ENCODE measurements at places on chromosomes 1 and 21.
A peak's percentile ranks its signal among the peaks of the same experiment; 100 is the strongest.

DNA sequence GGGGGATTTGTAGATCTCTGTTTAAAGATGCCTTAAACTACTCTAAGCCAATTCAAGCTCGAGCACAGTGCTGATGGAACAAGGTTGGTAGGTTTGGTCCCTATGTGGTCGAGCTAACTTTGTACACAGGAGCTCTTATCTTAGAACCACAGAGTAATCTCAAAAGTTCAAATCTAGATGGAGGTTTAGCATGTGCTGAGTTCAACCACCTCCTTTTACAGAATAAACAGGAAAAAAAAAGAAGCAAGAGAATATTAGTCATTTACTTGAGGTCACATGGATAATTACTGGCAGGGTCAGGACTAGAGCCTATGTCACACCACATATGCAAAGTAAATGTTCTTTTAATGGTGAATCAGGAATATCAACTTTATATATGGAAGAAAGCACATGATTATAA lies 86.2 kb downstream of the DTL start:
- no peak for DNase-seq

DNA sequence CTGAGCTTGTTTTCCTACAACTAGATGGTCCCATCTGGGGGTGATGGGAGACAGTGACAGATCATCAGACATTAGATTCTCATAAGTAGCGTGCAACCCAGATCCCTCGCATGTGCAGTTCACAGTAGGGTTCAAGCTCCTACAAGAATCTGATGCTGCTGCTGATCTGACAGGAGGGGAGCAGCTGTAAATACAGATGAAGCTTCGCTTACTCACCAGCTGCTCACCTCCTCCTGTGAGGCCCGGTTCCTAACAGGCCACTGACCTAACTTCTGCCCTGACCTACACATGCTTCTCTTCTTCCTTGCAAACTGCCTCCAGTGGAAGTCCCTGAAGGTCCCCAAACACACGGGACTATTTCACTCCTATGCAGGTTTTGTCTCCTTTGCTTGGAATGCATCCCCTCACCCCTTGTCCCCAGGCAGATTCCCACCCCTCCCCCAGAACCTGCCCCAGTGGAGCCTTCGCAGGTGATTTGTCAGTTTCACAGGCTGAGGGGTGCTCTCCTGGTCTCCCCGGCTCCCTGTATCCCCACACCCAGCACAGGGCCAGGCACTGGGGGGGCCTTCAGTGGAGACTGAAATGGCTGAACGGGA lies 5.7 kb upstream of the ZBTB48 start:
- no peak for DNase-seq

GRCh38 chr1:82598812-82599211 lies 798.1 kb downstream of the ADGRL2 start:
- DNase-seq, result no peak

DNA sequence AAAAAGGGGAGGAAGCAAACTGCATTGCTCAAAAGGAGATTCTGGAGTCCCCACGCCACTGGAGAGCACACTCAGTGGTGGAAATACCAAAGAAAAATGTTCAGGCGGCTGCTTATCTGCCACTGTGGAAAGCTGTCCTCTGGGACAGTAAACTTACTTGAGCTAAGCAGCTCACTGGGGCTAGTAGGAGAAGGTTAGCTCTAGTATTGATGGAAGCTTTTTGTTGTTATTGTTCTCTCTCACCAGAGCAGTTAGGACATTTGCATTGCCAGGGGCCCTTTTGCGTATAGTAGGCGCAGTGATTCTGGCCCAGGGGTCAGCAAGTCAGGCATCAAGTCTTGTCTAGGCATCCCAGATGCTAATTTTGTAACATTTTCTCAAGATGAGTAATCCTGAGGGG lies 15.6 kb downstream of the BACE2 start:
- no peak for DNase-seq

DNA sequence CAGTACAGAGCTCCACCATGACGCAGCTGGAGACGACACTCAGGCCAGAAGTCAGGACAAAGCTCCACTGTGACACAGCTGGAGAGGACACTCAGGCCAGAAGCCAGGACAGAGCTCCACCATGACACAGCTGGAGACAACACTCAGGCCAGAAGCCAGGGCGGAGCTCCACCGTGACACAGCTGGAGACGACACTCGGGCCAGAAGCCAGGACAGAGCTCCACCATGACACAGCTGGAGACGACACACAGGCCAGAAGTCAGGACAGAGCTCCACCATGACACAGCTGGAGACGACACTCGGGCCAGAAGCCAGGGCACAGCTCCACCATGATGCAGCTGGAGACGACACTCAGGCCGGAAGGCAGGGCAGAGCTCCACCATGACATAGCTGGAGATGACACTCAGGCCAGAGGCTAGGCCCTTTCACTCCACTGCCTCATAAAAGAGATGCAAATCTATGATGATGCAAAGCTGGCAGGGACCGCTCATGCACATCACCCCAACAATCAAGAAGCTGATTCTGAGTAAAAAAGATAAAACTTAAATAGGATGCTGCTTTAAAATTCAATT lies 13.6 kb upstream of the OR2B11 start:
- no peak for DNase-seq

DNA sequence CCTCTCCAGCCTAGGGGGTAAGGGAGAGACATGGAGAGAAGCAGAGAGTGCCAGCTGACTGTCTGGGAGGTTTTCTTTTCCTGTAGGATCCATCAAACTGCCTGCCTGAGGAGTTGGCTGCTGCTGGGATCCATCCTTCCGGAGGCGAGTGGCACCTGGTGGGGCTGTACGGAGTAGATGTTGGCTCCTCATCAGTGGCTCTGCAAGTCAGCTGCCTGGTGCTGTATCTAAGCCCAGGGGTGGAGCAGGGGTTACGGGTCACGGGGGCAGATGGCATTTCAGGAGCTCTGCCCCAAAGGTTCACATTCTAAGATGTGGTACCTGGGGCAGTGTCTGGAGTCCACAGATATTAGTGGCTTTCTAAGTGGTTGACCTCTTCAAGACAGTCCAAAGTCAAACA lies 128.0 kb downstream of the ACTL8 start:
- DNase-seq, result no peak

GRCh38 chr1:28867850-28868249 lies 46.5 kb upstream of the EPB41 start:
- DNase-seq, result no peak

DNA sequence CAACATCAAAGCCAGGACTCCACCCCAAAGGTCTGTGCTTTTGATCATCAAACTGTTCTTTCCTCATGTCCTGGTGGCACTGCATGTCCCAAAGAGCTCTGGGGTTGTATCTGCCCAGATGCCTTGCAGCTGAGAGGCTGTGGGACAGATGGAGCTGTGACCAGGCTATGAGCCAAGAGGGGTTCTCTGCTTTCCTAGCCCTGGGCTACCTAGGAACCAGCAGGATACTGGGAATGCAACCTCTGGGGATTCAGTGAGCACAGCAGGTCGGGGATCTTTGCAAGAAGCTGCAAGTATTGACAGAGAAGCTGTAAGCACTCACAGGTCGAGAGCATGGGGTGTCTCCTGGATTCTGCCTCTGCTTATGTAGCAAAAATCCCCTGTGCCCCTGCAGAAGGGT lies 186.6 kb downstream of the GRIK3 start:
- DNase-seq, result no peak

GRCh38 chr21:43979654-43980053 lies 32.5 kb upstream of the TRAPPC10 start:
- DNase-seq, result no peak

DNA sequence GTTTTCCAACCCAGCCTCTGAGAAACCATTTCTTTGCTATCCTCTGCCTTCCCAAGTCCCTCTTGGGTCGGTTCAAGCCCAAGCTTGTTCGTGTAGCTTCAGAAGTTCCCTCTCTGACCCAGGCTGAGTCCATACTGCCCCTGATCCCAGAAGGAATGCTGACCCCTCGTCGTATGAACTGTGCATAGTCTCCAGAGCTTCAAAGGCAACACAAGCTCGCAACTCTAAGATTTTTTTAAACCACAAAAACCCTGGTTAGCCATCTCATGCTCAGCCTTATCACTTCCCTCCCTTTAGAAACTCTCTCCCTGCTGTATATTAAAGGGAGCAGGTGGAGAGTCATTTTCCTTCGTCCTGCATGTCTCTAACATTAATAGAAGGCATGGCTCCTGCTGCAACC lies 23.8 kb downstream of the EIF2D start:
- no peak for DNase-seq

DNA sequence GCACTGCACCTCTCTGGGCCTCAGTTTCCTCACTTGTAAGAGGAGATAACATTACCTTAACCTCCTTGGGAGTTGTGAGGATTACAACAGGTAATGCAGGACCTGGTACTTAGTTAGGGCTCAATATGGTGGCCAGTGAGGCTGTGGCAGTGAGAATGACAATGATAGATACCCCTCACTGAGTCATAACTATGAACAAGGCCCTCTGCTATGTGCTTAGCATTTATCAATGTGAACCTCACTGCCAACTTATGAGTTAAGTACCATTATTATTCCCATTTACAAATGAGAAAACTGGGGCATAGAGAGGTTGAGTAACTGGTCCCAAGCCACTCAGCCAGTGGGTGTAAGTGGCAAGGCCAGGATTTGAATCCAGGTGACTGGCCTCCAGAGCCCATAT lies 64.4 kb downstream of the HMGB4 start:
- peak; percentile 34 for DNase-seq

DNA sequence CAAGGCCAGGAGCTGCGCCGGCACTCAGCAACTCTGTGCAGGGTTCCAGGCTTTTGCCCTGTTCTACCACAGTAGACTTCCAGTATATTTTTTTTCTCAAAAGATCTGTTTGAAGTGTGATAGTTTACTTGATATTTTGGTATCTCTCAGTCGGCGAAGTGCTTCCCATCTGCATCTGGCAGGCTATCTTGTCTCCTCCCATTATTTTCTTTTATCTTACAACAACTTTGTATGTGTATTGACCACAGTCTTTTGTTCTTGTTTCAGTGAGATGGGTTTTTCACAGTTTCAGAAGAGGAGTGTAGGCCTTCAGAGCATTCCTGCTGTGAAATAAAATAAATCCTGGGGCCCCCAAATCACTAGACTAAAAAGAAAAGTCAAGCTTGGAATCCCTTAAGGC lies 292.9 kb downstream of the PTGER3 start:
- DNase-seq, result no peak

- no peak for DNase-seq
Observed at GRCh38 chr21:8992731-8993174, 1528.6 kb upstream of the TPTE start.

GRCh38 chr1:100834777-100835660 lies 59.6 kb downstream of the EXTL2 start:
- no peak for DNase-seq

DNA sequence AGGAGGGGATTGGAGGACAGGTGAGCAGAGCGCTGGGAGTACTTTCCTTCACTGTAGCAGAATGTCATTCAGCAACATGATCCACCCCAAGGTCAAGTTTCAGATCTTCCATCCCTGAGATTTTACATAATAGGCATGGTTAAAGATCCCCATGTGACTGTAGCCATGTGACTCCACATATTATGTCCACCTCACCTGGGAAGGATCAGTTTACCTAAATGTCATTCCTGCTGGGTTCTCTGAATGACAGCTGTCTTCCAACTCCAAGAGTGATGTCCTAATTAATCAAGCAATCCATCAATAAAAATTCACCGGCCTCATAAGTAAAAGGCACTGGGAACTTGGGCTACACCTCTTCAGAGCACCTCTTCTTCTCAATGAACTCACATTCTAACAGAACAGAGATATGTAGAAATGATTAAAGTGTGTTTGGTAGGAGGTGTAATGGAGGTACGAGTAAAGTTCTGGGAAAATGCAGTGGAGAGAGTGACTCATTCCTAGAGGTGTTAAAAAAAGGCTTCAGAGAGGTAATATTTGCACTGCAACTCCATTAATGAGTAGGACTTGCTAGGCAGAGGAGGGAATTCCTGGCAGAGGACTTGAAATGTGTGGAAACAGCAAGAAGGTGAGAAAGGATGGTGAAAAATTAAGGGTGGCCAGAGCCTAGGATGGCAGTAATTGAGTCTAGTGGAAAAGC lies 22.2 kb upstream of the MAPKAPK2 start:
- no peak for DNase-seq

GRCh38 chr1:182984138-182984537 lies 31.2 kb upstream of the SHCBP1L start:
- DNase-seq, result no peak

- DNase-seq, result peak; percentile 43
Observed at GRCh38 chr1:212030936-212031528, 4.3 kb downstream of the INTS7 start.

DNA sequence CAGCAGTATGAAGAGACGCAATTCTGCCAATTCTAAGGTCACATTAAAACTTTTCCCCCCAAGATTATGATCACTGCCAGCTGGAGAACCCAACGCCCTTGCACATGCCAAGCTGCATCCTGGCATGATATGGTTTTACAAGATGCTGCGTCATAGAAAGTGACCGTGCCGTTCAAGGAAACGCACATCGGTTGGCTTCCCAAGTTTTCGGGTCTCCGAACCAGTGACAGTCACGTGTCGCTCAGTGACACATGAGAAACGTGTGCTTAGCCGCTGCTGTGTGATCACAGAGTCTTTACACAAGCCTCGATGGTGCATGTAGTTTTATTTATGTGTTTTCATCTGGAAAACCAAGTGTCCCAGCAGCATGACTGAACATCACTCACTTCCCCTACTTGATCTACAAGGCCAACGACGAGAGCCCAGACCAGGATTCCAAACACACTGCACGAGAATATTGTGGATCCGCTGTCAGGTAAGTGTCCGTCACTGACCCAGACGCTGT lies 7.4 kb downstream of the SMIM1 start:
- no peak for DNase-seq

DNA sequence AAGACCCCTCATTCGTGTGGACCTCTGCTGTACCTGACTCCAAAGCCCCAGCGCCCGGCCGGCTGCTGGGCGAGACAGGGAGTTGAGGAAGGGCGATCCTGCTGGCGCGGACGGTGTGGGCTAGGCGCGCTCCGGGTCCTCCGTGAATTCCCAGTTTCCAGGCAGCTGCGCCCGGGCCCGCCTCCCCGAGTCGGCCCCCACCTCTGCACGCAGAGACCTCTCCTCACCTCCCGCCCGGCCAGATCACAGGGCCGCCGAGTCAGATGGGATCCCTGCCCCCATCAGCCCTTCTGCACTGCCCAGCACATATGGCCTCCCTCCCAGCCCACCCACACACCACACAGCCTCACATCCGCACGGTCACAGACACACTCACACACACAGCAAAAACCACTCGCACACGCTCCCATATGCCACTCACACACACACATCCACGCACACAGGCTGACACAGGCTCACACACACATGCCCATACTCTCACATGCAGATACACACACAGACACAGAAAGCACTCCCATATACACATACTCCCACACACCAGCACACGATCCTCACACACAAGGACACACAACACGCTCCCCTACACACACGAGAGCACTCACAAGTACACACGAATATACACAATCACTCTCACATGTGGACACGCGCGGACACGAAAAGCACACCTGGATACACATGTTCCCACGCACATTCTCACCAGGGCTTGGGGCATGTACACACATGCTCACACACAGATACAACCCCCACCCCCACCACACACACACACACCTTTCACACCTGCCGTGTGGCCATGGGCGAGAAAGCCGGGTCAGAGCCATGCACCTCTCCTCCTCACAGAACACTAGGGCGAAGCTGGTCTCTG lies 7.2 kb upstream of the GUCA2B start:
- no peak for DNase-seq

Measured in AG08396 (cell line).